ENCODE measurements at places on chromosomes 1 and 21.

DNA sequence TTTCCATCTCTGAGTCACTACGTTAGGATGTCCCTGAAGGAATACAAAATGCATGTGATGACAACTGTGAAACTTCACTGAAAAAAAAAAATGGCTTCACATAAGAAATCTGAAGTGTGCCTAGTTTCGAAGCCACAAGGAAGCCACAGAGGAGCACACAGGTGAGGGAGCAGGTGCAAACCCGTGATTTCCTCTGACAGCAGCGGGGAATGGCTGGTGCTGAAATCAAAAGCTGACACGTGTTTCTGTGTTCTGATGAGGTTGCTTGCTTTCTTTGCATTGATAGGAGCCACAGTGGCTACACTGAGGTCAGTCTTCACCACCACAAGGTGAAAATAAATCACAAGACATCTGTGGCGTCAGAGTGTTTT, 105.7 kb upstream of the TLR5 start:
- DNase-seq, result peak; percentile 16

- DNase-seq, result no peak
Observed at GRCh38 chr1:99173900-99174299, 90.4 kb upstream of the PLPPR4 start.

DNA sequence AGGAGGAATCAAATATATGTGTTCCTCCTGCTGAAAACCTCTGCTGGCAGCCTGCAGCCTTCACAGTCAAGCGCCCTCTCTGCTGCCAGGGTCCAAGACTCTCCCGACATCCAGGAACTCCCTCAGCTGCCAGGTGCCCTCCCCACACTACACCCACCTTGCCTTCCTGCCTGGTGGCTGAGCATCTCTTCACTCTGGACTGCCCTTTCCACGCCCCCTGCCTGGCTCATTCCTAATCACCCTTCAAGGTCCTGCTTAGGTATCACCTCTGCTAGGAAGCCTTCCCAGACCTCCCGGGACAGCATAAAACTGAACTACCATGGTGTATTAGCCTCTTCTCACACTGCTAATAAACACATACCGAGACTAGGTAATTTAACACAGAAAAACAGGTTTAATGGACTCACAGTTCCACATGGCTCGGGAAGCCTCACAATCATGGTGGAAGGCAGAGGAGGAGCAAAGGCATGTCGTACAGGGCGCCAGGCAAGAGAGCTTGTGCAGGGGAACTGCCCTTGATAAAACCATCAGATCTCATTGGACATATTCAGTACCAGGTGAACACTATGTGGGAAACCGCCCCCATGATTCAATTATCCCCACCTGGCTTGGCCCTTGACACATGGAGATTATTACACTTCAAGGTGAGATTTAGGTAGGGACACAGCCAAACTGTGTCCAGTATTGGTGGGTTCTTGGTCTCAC, 15.3 kb downstream of the LDLRAD1 start:
- DNase-seq, result no peak

- no peak for DNase-seq
Observed at GRCh38 chr1:42733415-42734200, 6.4 kb downstream of the CLDN19 start.

GRCh38 chr1:224727351-224728289, 111.5 kb downstream of the CNIH3 start:
- no peak for DNase-seq

- DNase-seq, result no peak
Observed at GRCh38 chr1:161484613-161485012, 20.6 kb upstream of the FCGR2A start.

DNA sequence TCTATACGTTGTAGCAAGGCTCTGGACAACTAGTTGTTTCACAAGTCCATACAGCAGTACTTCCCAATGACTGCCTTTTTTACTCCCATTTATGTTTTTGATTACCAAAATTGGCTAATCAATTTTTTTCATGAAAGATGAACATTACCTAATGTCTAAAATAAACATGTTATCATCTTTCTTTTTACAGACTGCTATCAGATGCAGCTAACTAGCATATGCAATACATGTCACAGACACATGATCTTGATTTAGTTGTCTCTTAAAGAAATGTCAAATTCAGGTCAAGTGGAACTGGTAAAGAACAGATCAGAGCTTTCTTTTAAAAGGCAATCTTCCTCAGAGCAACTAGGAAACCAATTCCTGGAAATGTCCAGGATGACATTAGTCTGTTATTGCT, 630 bp upstream of the DBT start:
- DNase-seq, result no peak

DNA sequence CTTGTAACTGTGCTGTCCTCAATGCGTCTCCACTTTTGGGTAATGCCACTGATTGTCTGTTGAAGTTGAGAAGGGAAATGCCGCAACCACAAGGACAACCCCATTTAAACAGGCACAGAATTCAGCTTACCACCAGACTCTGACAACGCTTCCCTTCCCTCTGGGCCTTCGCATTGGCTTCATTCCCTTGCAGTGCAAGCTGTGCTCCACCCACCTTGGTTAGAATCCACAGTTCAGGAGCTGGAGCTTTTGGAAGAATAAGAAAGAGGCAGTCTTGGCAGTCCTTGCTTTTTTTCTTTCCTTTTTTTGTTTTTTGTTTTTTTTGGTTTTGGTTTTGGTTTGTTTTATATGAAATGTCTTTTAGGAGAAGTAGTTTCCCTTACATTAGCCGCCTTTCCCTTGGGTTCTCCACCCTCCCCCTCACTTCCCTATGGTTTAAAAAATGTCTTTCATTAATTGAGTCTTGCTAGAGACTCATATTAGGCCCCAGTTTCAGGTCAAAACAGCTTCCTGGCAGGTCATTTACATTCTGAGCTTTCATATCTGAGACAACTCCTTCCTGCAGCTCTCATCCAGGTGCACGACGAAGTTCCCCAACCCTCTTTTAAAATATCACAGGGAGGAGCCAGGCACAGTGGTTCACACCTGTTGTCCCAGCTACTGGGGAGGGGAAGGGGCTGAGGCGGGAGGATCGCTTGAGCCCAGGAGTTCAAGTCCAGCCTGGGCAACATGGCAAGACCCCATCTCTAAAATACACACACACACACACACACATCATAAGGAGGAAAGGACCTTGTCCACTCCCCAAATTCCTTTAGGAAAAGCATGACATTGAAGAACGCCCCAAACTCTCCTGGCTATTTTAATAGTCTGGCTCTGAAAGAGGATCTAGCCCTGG, 20.7 kb upstream of the LAX1 start:
- peak; percentile 26 for DNase-seq

GRCh38 chr1:11690397-11691301, 861 bp upstream of the DRAXIN start:
- DNase-seq, result no peak

GRCh38 chr1:78650114-78650660, 556 bp downstream of the IFI44 start:
- DNase-seq, result no peak

DNA sequence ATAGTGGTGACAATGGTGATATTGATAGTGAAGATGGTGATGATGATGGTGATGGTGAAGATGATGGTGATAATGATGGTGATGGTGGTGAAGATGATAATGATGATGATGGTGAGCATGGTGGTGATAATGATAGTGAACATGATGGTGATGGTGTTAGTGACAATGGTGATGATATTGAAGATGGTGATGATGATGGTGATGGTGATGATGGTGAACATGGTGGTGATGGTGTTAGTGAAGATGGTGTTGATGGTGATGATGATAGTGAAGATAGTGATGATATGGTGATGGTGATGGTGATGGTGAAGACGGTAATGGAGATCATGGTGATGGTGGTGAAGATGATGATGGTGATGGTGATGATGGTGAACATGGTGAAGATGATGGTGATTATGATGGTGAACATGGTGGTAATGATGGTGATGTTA, 259.2 kb downstream of the MATN1 start:
- no peak for DNase-seq

Measured in activated naive CD4-positive, alpha-beta T cell treated with Interleukin-2 at 50 U/mL for 16 hours (primary cell).